ENCODE measurements at places on chromosomes 13 and 19.
A peak's percentile ranks its signal among the peaks of the same experiment; 100 is the strongest.

GRCh38 chr13:77737583-77738200 lies 40.2 kb downstream of the SLAIN1 start:
- no peaks in the 10 kb centered on the region for H3K4me1 ChIP-seq
- H3K27me3 ChIP-seq = no peaks in the 10 kb centered on the region
- H3K27ac ChIP-seq = no peak overlapping the region
- H3K4me3 ChIP-seq = no peak overlapping the region
- no peaks in the 10 kb centered on the region for H3K36me3 ChIP-seq

DNA sequence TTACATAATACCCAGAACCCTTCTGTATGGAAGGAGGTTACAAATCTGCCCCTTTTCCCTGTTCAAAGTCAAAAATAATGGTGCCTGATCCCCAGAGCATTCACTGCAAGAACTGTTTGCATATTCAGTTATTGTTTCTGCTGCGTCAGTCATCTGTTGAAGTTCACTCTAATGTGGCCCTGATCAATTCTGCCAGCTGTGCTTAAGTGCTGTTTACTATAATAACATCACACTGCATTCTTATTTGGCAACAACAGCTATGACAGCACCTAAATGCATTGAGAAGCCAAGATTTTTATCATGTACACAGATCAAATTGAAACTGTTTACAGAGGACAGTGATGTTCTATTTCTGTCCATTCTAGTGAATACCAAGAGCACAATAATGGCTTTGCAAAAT lies 115.9 kb downstream of the DACH1 start:
- H3K4me1 ChIP-seq = no peaks in the 10 kb centered on the region
- H3K27me3 ChIP-seq = no peaks in the 10 kb centered on the region
- H3K36me3 ChIP-seq = no peaks in the 10 kb centered on the region

DNA sequence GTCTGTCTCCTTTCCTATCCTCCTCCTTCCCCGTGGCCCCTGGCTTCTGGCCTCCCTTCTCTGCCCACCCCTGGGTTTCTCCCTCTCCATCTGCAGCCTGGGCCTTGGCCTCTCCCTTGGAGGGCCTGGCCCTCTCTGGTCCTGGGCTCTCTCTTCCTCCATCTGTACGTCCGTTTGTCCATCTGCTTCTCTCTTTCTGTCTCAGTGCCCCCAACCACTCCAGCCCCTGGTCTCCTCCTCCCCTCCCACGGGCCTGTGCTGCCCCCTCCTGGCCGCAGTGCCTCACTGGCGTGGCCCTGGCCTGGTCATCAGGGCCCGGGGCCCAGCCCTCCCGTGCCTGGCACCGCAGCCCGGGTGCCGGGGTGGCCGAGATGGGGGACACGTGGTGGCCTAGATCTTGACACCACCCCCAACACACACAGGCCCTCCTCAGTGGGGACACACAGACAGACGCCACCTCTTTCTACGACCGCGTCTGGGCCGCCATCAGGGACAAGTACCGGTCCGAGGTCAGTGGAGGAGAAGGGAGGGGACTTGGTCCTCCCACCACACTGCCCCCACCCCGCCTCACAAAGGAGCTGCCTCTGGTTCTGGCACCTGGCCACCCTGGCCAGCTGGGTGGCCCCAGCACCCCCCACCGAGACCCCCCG lies 11.3 kb downstream of the PRKCSH start:
- no peaks in the 10 kb centered on the region for H3K27me3 ChIP-seq
- H3K4me1 ChIP-seq = no peaks in the 10 kb centered on the region
- peak; percentile 63 for DNase-seq
- H3K4me3 ChIP-seq = no peak overlapping the region
- H3K27ac ChIP-seq = no peak overlapping the region

- no peak for DNase-seq
- no peaks in the 10 kb centered on the region for H3K4me1 ChIP-seq
- H3K4me3 ChIP-seq = no peak overlapping the region
- H3K27ac ChIP-seq = no peak overlapping the region
- no peaks in the 10 kb centered on the region for H3K36me3 ChIP-seq
These were observed 68.2 kb upstream of the LSM14A start for GRCh38 chr19:34104096-34104495.

- no peaks in the 10 kb centered on the region for H3K36me3 ChIP-seq
- DNase-seq = no peak
- H3K27ac ChIP-seq = no peak overlapping the region
- no peak overlapping the region for H3K4me3 ChIP-seq
These were observed 30.1 kb downstream of the SCEL start for GRCh38 chr13:77565635-77566034.

DNA sequence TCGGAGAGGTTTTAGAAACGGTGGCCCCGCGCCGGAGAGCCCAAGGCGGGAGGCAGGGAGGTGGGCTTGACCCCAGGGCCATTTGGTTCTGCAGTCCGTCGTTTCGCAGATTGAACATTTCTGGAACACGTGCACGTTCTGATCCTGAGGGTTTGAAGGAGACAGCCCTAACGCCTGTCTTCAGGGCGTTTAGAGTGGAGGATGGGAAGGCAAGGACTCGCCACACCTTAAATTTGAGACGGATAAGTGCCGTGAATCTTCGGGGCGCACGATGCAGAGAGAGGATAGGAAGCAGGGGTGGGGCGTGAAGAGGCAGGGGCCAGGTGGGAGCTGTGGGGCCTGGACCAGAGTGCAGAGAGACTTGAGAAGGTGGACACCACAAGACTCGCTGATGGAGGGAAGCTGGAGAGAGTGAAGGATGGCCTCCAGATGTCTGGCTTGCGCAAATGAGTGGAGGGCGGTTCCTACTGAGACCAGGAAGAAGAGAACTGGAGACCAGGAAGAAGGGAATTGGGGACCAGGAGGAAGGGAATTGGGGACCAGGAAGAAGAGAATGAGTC lies 804 bp upstream of the MIER2 start:
- H3K27ac ChIP-seq = peak overlapping the region; percentile 46
- peaks cover 26% of the 10 kb centered on the region for H3K4me1 ChIP-seq
- no peaks in the 10 kb centered on the region for H3K27me3 ChIP-seq
- no peaks in the 10 kb centered on the region for H3K36me3 ChIP-seq
- no peak for DNase-seq
- peak overlapping the region; percentile 52 for H3K4me3 ChIP-seq

DNA sequence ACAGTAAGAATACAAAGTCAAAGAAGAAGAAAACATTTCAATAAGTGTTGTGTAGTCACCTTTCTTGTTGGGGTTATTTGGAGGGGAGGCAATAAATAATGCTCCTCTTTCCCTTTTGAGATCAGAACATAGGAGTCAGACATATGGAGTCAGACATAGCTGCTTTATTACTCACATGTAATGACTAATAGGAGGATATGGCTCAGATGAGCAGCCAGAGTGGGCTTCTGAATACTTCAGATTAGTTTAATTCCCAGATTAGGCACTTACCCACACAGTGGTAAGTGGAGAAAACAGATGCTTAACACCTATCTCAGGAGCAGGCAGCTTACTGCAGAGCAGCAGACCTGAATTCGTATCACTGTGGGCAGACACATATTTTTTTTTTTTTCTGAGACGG lies 31.7 kb upstream of the C1QTNF9B start:
- no peaks in the 10 kb centered on the region for H3K27me3 ChIP-seq
- H3K27ac ChIP-seq = no peak overlapping the region
- no peaks in the 10 kb centered on the region for H3K4me1 ChIP-seq
- H3K36me3 ChIP-seq = no peaks in the 10 kb centered on the region
- DNase-seq = no peak
- H3K4me3 ChIP-seq = no peak overlapping the region

- H3K27me3 ChIP-seq = no peaks in the 10 kb centered on the region
- no peak overlapping the region for H3K4me3 ChIP-seq
- H3K36me3 ChIP-seq = no peaks in the 10 kb centered on the region
- peaks cover 56% of the 10 kb centered on the region for H3K4me1 ChIP-seq
- peak overlapping the region; percentile 25 for H3K27ac ChIP-seq
These were observed 10.3 kb downstream of the DNAJB1 start for GRCh38 chr19:14507704-14508542.

DNA sequence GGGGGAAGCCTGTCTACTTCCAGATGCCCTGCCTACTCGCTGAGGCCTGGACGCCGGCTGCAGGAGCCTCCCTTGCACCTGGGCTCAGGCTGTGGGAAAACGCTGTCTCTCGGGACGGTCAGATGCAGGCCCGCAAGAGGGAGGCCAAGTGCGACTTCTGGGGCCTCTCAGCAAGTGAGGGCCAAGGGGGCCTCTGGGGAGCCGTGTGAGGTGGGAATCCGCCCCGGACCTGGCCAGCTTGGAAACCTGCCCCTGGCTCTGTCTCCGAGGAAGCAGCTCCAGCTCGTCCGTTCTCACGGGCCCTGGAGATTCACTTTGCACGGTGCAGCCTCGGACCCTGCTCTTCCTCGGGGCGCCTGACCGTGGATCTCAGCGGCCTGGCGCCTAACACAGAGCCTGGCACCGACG lies 11.4 kb upstream of the CRTC1 start:
- DNase-seq = no peak
- H3K36me3 ChIP-seq = no peaks in the 10 kb centered on the region
- H3K4me1 ChIP-seq = no peaks in the 10 kb centered on the region
- no peak overlapping the region for H3K4me3 ChIP-seq
- no peaks in the 10 kb centered on the region for H3K27me3 ChIP-seq

GRCh38 chr19:51078104-51078503 lies 4.6 kb downstream of the KLK14 start:
- H3K36me3 ChIP-seq = no peaks in the 10 kb centered on the region
- H3K4me1 ChIP-seq = no peaks in the 10 kb centered on the region
- H3K4me3 ChIP-seq = no peak overlapping the region
- no peaks in the 10 kb centered on the region for H3K27me3 ChIP-seq
- no peak for DNase-seq

Measured in CD8-positive, alpha-beta memory T cell (primary cell).